Stimulated activated CD4-positive, alpha-beta T cell treated with anti-CD3 and anti-CD28 coated beads, TNF-alpha, amount 100 ng/mL, for 1 hour (primary cell): ENCODE measurements at places on chromosomes 12 and 14.

DNA sequence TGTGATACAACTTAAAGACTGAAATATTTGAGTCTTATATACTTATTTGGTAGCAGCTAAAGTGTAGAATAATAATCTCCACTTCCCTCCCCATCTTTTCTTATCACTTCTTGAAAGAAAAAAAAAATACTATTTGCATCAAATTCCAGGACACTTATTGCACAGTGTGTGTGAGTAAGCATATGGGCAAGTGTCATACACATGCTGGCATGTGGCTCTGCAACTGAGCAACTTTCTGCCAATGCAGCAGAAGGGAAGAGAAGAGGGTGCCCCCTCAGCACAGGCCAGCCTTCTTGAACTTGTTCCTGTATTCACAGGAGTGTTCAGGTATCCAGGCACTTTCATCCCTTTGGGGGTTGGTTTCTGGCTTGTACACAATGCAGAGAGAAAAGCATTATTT, 145.8 kb downstream of the CPNE8 start:
- no peak for DNase-seq

DNA sequence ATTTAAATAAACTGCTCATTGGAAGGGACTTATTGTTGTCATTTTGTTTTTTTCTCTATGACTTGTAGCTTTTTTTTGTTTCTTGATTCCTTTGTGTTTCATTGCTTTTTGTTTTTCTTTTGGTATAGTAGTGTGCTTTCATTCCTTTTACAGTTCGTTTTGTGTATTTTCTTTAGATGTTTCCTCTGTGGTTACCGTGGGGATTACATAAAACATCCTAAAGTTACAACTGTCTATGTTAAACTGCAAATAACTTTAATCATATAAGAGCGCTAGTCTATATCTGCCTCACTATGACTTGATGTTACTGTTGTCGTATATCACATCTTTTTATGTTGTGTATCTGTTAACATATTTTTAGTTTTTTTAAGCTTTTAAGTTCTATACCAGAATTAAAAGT, 86.9 kb downstream of the ATF7IP start:
- no peak for DNase-seq

- no peak for DNase-seq
Measured at GRCh38 chr12:7158781-7159609, 28.8 kb downstream of the CLSTN3 start.

GRCh38 chr14:38808734-38809455, 294.1 kb downstream of the SEC23A start:
- no peak for DNase-seq

GRCh38 chr14:55123101-55123500, 6.0 kb upstream of the LGALS3 start:
- no peak for DNase-seq

DNA sequence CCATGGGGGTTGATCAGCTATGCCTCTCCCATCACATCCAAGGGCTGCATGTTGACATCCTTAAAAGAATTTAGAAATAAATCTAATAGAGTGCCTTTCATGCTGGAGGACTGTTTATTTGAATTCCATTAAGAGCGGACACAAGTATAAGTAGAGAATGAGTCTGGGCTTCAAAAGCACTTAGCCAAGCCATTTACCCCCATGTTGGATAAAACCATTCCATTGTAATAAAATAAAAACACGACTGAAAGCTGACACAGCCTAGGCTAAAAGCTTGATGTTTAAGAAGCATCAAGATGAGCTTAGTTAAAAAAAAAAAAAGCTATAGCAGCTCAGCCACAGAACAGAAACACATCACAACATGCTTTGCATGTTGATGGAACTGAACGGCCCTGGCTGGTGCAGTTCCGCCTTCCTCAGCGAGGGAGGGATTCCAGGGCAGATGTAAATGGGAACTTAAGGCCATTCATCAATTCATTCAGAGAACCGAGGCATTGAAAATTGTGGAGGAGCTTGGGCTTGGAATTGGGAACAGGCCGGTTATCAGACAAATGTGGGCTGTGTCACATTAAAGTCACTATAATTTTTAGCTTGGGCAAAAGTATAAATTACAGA, 41.2 kb downstream of the TMEM132D start:
- DNase-seq = no peak

DNA sequence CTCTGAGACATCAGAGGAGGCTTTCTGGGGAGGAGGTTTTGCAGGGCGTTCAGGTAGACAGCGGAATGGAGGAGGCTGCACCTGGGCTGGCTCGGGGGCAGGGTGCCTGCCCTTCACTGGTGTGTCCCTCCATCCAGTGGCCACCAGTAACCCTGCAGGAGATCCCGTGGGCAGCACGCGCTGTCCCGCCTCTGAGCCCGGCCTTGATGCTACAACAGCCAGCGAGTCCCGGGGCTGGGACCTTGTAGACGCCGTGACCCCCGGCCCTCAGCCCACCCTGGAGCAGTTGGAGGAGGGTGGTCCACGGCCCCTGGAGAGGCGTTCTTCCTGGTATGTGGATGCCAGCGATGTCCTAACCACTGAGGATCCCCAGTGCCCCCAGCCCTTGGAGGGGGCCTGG, 10.0 kb upstream of the ADSS1 start:
- no peak for DNase-seq

DNA sequence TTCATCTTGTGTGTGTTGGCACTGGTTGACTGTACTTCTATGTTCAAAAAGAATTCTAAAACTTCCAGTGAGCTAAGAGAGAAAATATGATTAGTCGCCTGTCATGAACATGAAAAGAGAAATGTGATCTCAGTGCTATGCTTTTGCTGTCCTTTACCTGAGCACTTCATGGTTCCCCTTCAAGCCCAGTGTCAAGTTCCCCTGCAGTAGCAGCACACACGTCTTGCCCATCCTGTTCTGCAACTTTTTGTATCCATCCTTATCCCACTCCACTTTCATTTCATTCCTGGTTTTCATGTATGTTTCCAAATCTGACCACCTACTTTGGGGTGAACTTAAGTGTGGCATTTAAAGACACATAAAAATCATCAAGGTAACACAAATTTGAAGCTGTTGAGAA, 848.0 kb upstream of the USP15 start:
- no peak for DNase-seq
